Stimulated activated CD4-positive, alpha-beta T cell treated with anti-CD3 and anti-CD28 coated beads, Interleukin-15, amount 100 ng/mL, for 48 hours (primary cell): ENCODE measurements at places on chromosomes 5 and 9.

- DNase-seq: no peak
These were observed 30.4 kb downstream of the ELP1 start for GRCh38 chr9:108903420-108904103.

DNA sequence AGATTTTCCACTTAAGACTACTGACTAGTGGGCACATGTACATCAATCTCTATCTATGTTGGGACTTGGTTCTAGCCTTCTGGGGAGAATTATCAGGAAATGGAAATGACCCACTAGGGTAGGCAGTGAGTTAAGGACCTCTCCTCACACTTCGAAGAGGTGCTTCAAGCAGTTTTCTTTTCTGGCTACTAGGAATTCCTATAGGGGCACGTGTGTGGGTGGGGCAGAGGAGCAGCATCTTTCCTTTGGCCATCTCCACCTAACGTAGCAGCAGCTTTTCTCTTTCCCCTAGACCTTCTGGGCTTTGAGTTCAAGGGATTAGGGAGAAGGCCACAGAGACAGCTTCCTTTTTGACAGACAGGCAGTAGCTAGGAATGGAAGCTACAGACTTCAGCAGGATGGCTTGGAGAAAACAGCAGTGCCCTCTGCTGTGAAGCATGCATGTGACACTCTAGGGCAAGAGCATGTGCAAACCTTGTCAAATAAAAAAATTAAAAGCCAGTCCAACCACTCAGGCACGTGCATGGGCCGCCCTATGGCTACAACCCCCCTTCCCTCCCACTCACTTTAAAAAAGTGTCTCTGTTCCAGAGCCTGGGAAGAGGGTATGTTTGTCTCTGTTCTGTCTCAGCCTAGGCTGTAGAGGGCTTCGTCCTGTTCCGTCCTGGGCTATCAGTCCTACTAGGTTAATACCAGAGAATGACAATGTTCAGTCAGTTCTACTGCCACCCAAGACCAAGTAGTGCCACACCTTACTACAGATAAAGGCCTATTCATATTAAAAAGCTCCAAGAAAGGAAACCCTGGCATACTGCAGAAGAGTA is 8.7 kb upstream of the GFRA3 start:
- no peak for DNase-seq

DNA sequence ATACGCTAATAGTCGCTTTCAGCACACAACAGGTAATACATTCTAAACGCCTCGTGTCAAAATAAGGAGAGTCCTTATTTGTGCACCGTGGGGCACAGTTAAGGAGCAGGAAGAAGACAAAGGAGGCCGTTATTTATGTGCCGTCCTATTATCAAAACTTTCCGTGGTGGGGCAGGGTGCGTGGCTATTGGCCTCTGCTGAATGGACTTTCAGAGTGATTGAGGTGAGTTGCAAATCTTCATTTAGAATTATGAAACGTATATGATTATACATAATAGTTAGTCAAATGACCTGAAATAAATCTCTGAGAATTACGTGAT is 833 bp downstream of the C5orf24 start:
- peak; percentile 13 for DNase-seq

- DNase-seq: no peak
These were observed 107.6 kb downstream of the SYK start for GRCh38 chr9:90909225-90909624.

- DNase-seq: no peak
These were observed 43.0 kb upstream of the GNAQ start for GRCh38 chr9:78074385-78075291.

DNA sequence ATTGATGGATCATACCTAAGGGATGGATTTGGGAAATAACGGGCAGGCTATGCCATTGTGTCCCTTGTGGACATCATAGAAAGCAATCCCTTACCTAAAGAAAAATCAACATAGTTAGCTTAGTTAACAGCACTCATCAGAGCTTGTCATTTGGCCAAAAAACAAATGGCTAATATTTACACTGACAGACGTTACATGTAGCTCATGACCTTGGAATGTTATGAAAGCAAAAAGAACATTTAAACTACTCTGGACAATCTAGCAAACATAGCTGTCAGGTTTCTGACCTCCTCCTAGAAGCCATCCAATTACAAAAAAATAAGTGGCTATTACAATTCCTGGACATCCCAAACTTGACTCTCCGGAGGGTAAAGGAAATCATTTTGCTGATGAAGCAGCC is 23.8 kb downstream of the TMEM232 start:
- no peak for DNase-seq

GRCh38 chr5:63831381-63831780 is 130.9 kb downstream of the HTR1A start:
- no peak for DNase-seq

DNA sequence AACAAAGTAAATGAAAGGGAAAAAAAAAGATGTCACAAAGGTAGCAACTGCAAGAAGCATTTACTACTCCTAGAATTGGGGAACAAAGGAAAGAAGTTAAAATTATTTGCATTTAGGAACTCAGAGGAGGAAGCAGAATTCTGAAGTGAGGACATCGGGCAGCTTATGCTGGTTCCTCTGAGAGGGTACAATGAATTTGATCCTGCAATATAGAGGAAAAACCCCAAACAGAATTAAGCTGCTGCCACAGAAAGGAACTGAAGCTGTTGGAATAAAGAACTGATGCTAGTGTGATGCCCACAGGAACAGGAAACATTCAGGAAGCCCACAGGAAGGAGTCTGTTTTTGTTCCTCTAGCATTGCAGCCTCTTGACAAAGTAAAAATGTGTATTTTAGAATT is 22.3 kb upstream of the TBCA start:
- DNase-seq: no peak

DNA sequence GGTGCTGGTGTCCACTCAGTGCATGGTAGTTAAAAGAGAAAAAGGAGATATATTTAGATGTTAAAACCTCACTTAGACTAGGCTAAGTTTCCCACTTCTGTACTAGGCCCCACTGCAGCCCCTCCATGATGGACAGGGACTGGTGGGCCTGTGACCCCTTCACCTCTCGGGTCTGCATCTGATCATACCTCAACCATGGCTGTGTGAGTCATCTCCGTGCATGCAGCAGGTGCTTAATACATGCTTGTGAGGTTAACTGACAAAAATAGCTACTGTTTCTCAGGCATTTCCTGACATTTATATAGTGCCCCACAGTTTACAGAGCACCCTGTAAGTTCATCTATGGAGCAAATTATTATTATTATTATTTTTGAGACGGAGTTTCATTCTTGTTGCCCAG is 8.4 kb upstream of the URM1 start:
- no peak for DNase-seq
